ENCODE measurements at places on chromosomes 4 and X. TPM values are rescaled to one million over a fixed set of nuclear protein-coding genes. Genes with fewer than 3 reads are reported as not detected.

DNA sequence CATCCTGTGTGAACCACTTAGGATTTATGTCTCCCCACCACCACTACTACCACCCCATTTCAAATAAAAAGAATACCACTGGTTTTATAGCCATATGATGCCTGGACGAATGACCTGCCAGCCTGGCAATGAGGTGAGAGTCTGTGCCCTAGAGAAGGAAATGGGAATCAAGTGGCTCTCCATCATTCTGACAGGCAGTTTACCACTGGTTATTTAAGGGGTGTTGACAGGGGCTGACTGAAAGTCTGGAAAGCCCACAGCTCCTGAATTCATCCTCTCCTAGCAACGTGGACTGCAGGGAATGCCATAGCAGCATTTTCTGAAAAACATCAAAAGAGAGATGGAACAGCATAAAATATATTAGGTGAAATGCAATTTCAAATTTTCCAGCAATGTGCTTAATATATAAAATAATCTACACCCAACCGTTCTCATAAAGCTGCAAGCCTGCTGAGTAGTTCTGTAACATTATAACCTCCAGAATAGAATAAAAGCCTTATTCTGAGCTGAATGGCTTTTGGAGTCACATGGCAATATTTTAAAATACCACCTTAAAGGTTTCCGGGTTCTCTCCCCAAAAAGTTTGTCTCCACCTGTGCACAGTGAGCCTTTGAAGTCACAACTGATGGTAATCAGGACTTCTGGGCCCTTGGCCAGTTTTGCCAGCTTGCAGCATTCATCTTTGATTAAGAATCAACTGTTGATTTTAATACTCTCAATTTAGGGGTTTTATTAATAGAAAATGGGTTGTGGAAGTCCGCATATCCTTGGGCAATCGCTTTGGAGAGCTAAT, 121.5 kb downstream of the DCTD start:
- peaks cover 7% of the 10 kb centered on the region for H3K27me3 ChIP-seq
- no peak overlapping the region for H3K4me3 ChIP-seq
- no peaks in the 10 kb centered on the region for H3K4me1 ChIP-seq
- no peak overlapping the region for H3K27ac ChIP-seq

- no peaks in the 10 kb centered on the region for H3K36me3 ChIP-seq
- no peaks in the 10 kb centered on the region for H3K4me1 ChIP-seq
- no peak overlapping the region for H3K4me3 ChIP-seq
- H3K27ac ChIP-seq = no peak overlapping the region
These were observed 69.4 kb downstream of the TBC1D9 start for GRCh38 chr4:140686796-140687195.

GRCh38 chr4:153472122-153473037, 6.2 kb downstream of the TMEM131L start:
- H3K36me3 ChIP-seq = peaks cover 53% of the 10 kb centered on the region
- H3K4me3 ChIP-seq = peak overlapping the region; percentile 96
- peaks cover 58% of the 10 kb centered on the region for H3K4me1 ChIP-seq
- H3K27me3 ChIP-seq = no peaks in the 10 kb centered on the region
- peak overlapping the region; percentile 92 for H3K27ac ChIP-seq

- no peak for DNase-seq
- no peak overlapping the region for H3K27ac ChIP-seq
- no peak overlapping the region for H3K4me3 ChIP-seq
- peaks cover 20% of the 10 kb centered on the region for H3K36me3 ChIP-seq
- H3K4me1 ChIP-seq = no peaks in the 10 kb centered on the region
These were observed 74.2 kb downstream of the PPA2 start for GRCh38 chr4:105399532-105400161.

DNA sequence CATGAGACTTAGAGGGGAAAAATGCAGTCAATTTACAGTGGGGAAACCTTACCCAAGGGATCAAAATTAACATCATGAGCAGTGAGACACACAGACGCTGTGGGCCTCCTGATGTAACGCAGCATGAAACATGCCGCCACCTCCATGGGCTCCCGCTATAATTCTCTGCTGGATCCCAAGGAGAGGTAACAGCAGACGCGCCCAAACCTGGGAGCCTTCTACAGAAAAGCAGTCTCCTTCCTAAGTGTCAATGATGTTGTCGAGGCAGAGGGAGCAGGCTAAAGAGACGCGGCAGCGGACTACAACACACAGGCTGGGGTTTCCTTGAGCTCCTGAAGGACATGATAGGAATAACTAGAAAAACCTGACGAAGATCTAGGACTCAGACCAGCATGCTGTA, 142.3 kb downstream of the AFAP1 start:
- no peak overlapping the region for H3K27ac ChIP-seq
- H3K27me3 ChIP-seq = no peaks in the 10 kb centered on the region
- peaks cover 1% of the 10 kb centered on the region for H3K4me1 ChIP-seq
- DNase-seq = no peak
- peaks cover 2% of the 10 kb centered on the region for H3K36me3 ChIP-seq

GRCh38 chr4:20044502-20044911, 207.2 kb upstream of the SLIT2 start:
- no peak overlapping the region for H3K27ac ChIP-seq
- DNase-seq = no peak
- H3K27me3 ChIP-seq = no peaks in the 10 kb centered on the region
- H3K36me3 ChIP-seq = no peaks in the 10 kb centered on the region
- no peaks in the 10 kb centered on the region for H3K4me1 ChIP-seq
- no peak overlapping the region for H3K4me3 ChIP-seq

DNA sequence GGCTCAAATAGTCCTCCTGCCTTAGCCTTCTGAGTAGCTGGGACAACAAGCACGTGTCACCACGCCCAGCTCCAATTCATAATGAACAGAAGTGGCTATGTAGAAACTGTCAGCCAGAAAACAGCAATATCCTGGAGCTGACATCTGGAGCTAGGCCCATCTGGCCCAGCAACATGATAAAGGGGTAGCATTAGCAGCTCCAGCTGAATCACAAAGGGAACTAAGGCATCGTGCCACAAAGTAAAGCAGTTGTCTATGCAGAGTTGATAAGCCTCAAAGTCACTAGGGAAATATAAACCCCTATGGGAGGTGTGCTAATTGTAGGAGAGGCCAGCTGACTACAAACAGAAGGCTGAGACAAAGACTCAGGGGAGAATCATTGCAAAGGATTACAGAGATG, 270.5 kb upstream of the GPC4 start:
- peaks cover 5% of the 10 kb centered on the region for H3K4me1 ChIP-seq
- no peak overlapping the region for H3K27ac ChIP-seq
- DNase-seq = no peak
- H3K27me3 ChIP-seq = peaks cover 1% of the 10 kb centered on the region
- H3K36me3 ChIP-seq = no peaks in the 10 kb centered on the region

DNA sequence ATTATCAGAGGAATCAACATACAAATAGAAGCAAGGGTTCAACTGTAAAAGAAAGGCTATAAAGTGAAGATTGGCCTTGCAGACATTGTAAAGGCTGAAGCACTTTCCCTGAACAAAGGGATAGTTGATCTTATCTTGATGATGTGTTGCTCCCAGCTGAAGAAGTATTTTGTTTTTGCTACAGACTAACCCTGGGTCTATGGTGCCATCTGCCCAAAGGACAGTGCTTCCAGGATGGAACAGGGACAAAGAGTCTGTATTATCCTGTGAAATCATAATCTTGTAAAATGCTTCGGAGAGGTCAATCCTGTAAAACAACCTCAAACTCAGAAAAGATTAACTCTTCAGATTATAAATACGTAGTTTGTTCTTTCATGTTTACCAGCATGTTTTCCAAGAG, 251.7 kb upstream of the ANKRD50 start:
- H3K4me3 ChIP-seq = no peak overlapping the region
- H3K36me3 ChIP-seq = no peaks in the 10 kb centered on the region
- no peak for DNase-seq

DNA sequence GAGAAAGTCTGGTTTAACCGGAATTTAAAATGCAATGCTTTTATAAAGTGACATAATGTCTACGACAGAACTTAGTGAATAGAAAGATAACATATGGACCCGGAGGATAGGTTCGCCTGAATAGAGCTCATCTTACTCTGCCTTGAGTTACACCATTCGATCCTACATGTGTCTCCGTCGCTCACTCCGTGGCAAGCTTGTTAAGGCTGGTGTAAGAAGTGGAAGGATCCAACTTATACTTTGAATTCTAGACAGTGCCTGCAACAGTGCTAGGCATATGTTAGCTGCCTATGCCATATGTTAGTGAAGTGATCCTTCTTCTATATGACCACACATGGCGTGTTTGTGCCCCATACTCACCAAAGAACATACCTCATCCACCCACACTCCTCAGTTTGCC, 50.9 kb downstream of the SEL1L3 start:
- DNase-seq = no peak
- H3K36me3 ChIP-seq = peaks cover 16% of the 10 kb centered on the region
- H3K27ac ChIP-seq = no peak overlapping the region
- H3K27me3 ChIP-seq = no peaks in the 10 kb centered on the region

DNA sequence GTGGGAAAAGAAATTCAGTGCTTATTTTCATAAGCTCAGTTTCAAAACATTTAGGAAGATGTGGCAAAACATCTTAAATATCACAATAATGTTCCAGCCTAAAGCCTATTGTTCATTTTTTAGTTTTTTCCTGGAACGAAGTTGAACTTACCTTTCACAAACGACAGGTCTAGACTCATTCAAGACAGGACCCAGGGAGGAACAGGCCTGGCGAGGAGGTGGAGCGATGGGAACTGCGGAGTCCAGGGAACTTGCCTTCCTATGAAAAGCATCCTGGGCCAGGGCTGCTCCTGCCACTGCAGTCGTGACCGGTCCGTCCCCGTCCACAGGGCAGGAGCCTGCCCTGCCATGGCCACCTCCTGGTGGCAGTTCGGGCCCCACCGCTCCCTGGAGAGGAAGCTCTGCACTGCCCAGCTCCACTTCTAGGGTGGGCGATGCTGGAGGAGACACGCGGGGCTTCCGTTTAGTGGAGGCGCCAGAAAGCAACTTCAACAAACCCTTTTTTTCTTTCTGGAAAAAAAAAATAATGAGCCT, 96.7 kb upstream of the CBR4 start:
- DNase-seq = no peak
- H3K27me3 ChIP-seq = peaks cover 2% of the 10 kb centered on the region
- no peak overlapping the region for H3K27ac ChIP-seq
- H3K4me1 ChIP-seq = no peaks in the 10 kb centered on the region
- H3K36me3 ChIP-seq = no peaks in the 10 kb centered on the region
- no peak overlapping the region for H3K4me3 ChIP-seq

- H3K27ac ChIP-seq = no peak overlapping the region
- no peaks in the 10 kb centered on the region for H3K4me1 ChIP-seq
- H3K4me3 ChIP-seq = no peak overlapping the region
- no peaks in the 10 kb centered on the region for H3K27me3 ChIP-seq
- H3K36me3 ChIP-seq = no peaks in the 10 kb centered on the region
These were observed 25.2 kb upstream of the AP1AR start for GRCh38 chr4:112206431-112206830.

GRCh38 chr4:69823048-69823447, 36.9 kb downstream of the SULT1E1 start:
- DNase-seq = no peak
- H3K27me3 ChIP-seq = no peaks in the 10 kb centered on the region
- peaks cover 3% of the 10 kb centered on the region for H3K4me1 ChIP-seq
- no peaks in the 10 kb centered on the region for H3K36me3 ChIP-seq
- H3K27ac ChIP-seq = no peak overlapping the region

GRCh38 chrX:38679695-38680094, 118.4 kb downstream of the TSPAN7 start:
- H3K4me3 ChIP-seq = no peak overlapping the region
- no peaks in the 10 kb centered on the region for H3K4me1 ChIP-seq
- DNase-seq = no peak
- no peak overlapping the region for H3K27ac ChIP-seq
- peaks cover 6% of the 10 kb centered on the region for H3K27me3 ChIP-seq
- H3K36me3 ChIP-seq = no peaks in the 10 kb centered on the region

- H3K4me1 ChIP-seq = no peaks in the 10 kb centered on the region
- H3K36me3 ChIP-seq = no peaks in the 10 kb centered on the region
- no peak overlapping the region for H3K27ac ChIP-seq
- no peak overlapping the region for H3K4me3 ChIP-seq
These were observed 106.1 kb downstream of the NHS start for GRCh38 chrX:17481086-17481485.

GRCh38 chr4:42150653-42151567, 1.5 kb downstream of the BEND4 start:
- H3K4me3 ChIP-seq = peak overlapping the region; percentile 86
- peaks cover 64% of the 10 kb centered on the region for H3K27me3 ChIP-seq
- H3K36me3 ChIP-seq = no peaks in the 10 kb centered on the region

DNA sequence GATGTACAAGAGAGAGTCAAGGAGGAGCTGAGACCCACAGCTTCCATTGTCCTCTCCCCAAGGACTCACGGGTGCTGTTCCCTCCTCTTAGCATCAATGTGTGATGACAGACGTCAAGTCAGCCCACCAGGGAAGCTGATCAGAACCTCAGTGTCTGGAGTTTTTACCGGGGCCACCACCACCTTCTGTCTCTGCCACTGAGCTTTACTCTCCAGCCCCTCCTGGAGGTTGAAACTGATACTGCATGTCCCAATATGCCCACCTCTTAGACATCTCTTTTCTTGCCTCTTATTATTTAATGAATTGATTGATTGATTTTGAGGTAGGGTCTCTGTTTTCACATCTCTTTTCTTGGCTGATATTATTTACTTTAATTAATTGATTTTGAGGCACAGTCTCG, 10.3 kb upstream of the AKAP17A start:
- no peak overlapping the region for H3K27ac ChIP-seq
- DNase-seq = peak; percentile 62

DNA sequence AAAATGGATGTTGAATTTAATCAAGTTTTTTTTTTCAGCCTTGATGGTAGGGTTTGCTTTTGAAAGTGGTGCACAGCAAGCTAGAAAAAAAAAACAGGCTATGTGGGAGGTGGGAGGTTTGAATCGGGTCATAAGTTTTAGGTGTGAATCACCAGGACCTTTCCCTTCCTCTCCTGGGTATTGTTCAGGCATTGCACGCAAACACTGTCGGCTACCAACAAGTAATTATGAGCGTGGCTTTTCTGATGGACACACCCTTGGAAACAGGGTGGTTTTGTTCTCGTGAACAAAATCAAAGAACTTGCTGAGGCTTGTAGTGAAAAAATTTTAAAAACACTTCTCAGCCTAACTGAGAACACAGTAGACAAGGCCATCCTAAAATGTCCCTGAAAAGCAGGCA, 18.1 kb downstream of the PIR start:
- no peaks in the 10 kb centered on the region for H3K4me1 ChIP-seq
- no peak overlapping the region for H3K4me3 ChIP-seq
- no peaks in the 10 kb centered on the region for H3K27me3 ChIP-seq
- DNase-seq = no peak

GRCh38 chr4:3292571-3293400, at the start of gene RGS12:
RGS12 (plus strand) TSS chr4:3293021; CDS start chr4:3316171, 23,150 bp downstream.
- no peaks in the 10 kb centered on the region for H3K36me3 ChIP-seq
- H3K27ac ChIP-seq = no peak within 1 kb of the TSS
- H3K4me3 ChIP-seq = peak within 1 kb of the TSS; percentile 86
- peaks cover 70% of the 10 kb centered on the region for H3K27me3 ChIP-seq
- peaks cover 10% of the 10 kb centered on the region for H3K4me1 ChIP-seq

Gene SFRP2
- total RNA-seq = not detected

Gene ZMAT1
- 14.4 TPM for total RNA-seq

Gene EVC2
- 0.69 TPM for total RNA-seq

Gene FREM3
- total RNA-seq = not detected

Gene CORIN
- total RNA-seq = 0.39 TPM

Gene RNF212
- 8.1 TPM for total RNA-seq

Gene NMU
- not detected for total RNA-seq

Gene SPATA4
- not detected for total RNA-seq

Gene SYNPO2
- total RNA-seq = 1.2 TPM

Gene PIN4
- 9.3 TPM for total RNA-seq

Gene MAGEA12
- not detected for total RNA-seq

Gene PABPC1L2A
- total RNA-seq = not detected

Gene TSPAN7
- not detected for total RNA-seq

Gene CABS1
- not detected for total RNA-seq

Data from activated naive CD8-positive, alpha-beta T cell treated with anti-CD3 and anti-CD28 coated beads, Interleukin-2, amount 10 ng/mL, durations not matched to agents 7 days and 5 days (primary cell).